ENCODE measurements at places on chromosomes 16 and 17.
A peak's percentile ranks its signal among the peaks of the same experiment; 100 is the strongest.

GRCh38 chr17:50270435-50271362, 3.6 kb upstream of the TMEM92 start:
- peak; percentile 50 for DNase-seq
- H3K27ac ChIP-seq, result peak overlapping the region; percentile 57
- H3K36me3 ChIP-seq, result no peaks in the 10 kb centered on the region
- H3K27me3 ChIP-seq, result no peaks in the 10 kb centered on the region

DNA sequence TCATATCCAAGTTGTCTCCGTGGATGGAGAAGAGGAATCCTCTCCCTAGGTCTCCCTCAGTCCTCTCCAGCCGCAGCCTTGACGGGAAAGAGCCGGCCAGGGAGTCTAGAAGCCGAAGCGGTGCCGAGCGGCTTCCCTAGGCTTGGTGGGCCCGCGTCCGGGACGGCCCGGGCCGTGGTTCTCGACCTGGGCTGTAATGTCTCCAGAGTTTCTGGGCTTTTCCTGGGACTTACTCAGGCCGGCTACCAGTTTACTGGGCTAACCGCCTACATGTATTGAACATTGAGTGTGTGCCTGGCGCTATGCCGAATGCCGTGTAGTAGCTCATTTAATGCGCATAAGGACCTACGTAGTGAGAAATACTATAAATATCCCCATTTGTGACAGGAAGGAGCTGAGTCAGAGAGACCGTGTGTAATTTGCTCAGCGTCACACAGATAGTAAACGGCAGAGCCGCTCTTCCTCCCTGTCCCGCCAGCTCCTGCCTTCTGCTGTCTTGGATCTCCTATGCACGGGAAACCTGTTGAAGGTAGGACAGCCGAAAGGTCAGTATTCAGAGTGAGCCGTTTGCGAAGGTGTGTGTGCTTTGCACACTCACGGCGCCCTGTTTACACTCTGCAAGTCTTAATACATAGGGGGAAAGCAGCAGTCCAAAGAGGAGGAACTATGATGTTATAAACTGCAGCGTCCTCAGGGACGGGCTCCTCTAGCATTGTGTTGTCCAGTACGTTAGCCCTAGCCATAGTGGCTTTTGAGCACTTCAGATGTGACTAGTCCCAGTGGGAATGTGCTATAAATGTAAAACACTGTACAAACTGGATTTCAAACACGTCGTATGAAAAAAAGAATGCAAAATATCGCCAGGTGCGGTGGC, 723 bp upstream of the SPAG5 start:
- H3K27me3 ChIP-seq, result no peaks in the 10 kb centered on the region
- DNase-seq, result no peak
- H3K4me3 ChIP-seq, result peak overlapping the region; percentile 65
- no peaks in the 10 kb centered on the region for H3K4me1 ChIP-seq

- peaks cover 10% of the 10 kb centered on the region for H3K4me1 ChIP-seq
- no peaks in the 10 kb centered on the region for H3K36me3 ChIP-seq
- no peaks in the 10 kb centered on the region for H3K27me3 ChIP-seq
Observed at GRCh38 chr17:55433029-55433628, 11.5 kb upstream of the MMD start.

DNA sequence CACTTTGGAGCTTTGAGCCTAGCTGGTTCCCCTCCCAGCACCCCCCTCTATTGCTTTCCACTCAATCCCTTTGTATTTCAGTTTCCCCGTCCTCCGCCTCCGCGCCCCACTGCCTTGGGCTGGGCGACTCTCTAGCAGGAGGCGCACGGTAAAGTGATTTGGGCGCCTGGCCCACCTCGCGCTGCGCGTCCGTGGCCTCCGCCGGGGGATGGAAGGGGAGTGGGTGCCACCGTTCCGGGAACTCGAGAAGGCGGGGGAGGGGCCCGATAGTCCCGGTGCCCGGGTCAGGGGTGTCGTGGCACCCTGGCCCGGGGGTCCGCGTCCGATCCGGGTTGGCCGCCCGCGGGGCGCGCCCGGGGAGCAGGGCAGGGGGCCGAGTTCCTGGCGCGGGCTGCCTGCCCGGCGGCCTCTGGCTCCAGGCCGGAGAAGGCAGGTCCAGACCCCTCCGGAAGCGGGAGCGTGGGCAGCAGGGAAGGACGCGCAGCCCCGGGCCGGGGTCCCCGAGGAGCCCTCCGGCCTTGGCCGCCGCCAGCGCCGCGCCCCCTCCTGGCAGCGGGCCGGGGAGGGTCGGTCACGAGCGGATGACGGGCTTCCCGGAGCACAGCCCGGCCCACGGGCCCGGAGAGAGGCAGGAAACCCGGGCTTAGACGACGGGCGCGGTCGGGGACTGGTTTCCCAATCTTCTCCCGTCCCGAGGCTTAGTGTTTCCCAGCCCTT, 15.8 kb downstream of the MEOX1 start:
- no peaks in the 10 kb centered on the region for H3K4me1 ChIP-seq
- H3K36me3 ChIP-seq, result no peaks in the 10 kb centered on the region
- H3K27me3 ChIP-seq, result no peaks in the 10 kb centered on the region
- peak overlapping the region; percentile 96 for H3K27ac ChIP-seq
- peak; percentile 65 for DNase-seq

- DNase-seq, result no peak
- no peaks in the 10 kb centered on the region for H3K4me1 ChIP-seq
- no peak overlapping the region for H3K27ac ChIP-seq
- no peaks in the 10 kb centered on the region for H3K27me3 ChIP-seq
Observed at GRCh38 chr16:47060596-47060995, 83.1 kb downstream of the NETO2 start.

DNA sequence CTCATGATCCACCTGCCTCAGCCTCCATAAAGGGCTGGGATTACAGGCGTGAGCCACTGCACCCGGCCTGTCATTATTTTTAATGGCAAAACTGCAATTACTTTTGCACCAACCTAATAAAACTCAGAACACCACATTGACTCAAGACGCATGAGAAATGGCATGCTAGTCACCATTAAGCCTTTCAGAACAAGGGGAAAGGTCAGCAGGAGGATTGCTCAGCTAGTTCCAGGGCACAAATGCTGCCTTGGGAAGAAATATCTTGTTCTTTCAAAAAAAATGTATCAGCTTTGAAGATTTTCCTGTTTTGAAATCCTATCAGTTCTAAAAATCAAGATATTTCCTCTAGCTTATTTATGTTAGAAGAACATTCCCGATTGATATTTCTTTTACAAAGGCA, 32.4 kb upstream of the CDYL2 start:
- H3K4me3 ChIP-seq, result no peak overlapping the region
- no peak for DNase-seq
- H3K36me3 ChIP-seq, result no peaks in the 10 kb centered on the region
- H3K27me3 ChIP-seq, result no peaks in the 10 kb centered on the region
- no peaks in the 10 kb centered on the region for H3K4me1 ChIP-seq

GRCh38 chr16:31262084-31262483, 2.3 kb downstream of the ITGAM start:
- H3K27ac ChIP-seq, result no peak overlapping the region
- no peaks in the 10 kb centered on the region for H3K4me1 ChIP-seq
- no peak for DNase-seq
- no peaks in the 10 kb centered on the region for H3K36me3 ChIP-seq

DNA sequence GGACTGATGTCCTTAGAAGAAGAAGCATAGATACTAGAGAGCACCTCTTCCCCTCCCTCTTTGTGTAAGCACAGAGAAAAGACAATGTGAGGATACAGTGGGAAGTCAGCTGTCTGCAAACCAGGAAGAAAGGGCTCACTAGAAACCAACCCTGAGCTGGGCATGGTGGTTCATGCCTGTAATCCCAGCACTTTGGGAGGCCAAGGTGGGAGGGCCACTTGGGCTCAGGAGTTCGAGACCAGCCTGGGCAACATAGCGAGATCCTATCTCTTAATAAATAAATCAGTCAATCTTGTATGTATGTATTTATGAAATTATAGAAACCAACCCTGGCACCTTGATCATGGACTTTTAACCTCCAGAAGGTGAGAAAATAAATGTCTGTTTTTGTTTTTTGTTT, 118.3 kb downstream of the NPIPB5 start:
- no peak overlapping the region for H3K27ac ChIP-seq
- no peak overlapping the region for H3K4me3 ChIP-seq
- no peaks in the 10 kb centered on the region for H3K27me3 ChIP-seq
- H3K4me1 ChIP-seq, result no peaks in the 10 kb centered on the region
- no peak for DNase-seq

GRCh38 chr16:58348986-58349385, 43.3 kb upstream of the GINS3 start:
- H3K4me3 ChIP-seq, result no peak overlapping the region
- H3K27ac ChIP-seq, result no peak overlapping the region
- no peaks in the 10 kb centered on the region for H3K36me3 ChIP-seq
- H3K4me1 ChIP-seq, result no peaks in the 10 kb centered on the region
- no peak for DNase-seq

DNA sequence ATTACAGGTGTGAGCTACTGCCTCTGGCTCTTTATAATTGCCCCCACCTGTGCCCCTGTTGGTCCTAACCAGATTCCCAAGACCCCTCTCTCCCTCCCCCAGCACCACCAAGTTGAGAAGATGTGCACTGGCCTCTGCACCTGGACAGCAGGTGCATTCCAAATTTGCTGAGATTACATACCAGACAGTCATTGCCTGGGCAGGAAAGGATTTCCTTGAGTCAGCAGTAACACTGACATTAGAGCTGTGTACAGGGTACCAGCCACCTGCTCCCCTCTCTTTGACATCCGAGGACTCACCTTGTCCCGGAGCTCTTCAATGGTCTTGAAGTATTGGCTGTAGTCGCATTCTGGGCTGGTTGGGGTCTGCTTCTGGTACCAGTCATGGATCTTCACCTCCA, 659 bp downstream of the KRT15 start:
- peak overlapping the region; percentile 60 for H3K4me3 ChIP-seq
- peaks cover 6% of the 10 kb centered on the region for H3K4me1 ChIP-seq
- no peaks in the 10 kb centered on the region for H3K27me3 ChIP-seq
- H3K27ac ChIP-seq, result peak overlapping the region; percentile 63
- no peaks in the 10 kb centered on the region for H3K36me3 ChIP-seq

DNA sequence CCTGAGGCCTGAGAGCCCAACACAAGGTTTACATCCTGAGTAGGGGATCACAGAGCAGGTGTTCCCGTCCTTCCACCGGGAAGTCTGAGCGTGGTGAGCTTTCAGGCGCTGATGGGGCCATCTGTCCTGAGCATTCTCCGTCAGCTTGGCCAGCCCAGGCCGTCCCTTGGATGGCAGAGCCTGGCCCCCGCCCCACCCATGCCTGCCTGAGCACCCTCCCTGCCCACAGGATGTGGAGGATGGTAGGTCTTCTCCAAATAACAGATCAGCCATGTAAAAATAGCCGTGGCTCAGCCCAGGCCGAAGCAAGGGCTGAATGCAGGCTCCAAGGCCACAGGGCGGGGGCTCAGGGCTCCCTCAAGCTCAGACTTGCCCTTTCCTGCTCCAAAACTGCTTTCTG, 20.2 kb downstream of the SPNS2 start:
- DNase-seq, result no peak
- no peaks in the 10 kb centered on the region for H3K27me3 ChIP-seq
- H3K27ac ChIP-seq, result peak overlapping the region; percentile 88
- no peaks in the 10 kb centered on the region for H3K4me1 ChIP-seq
- H3K36me3 ChIP-seq, result no peaks in the 10 kb centered on the region
- H3K4me3 ChIP-seq, result no peak overlapping the region

- no peaks in the 10 kb centered on the region for H3K36me3 ChIP-seq
- DNase-seq, result peak; percentile 19
- H3K27me3 ChIP-seq, result no peaks in the 10 kb centered on the region
- H3K27ac ChIP-seq, result peak overlapping the region; percentile 84
- H3K4me1 ChIP-seq, result no peaks in the 10 kb centered on the region
Observed at GRCh38 chr16:27096375-27096774, 29.6 kb downstream of the C16orf82 start.

DNA sequence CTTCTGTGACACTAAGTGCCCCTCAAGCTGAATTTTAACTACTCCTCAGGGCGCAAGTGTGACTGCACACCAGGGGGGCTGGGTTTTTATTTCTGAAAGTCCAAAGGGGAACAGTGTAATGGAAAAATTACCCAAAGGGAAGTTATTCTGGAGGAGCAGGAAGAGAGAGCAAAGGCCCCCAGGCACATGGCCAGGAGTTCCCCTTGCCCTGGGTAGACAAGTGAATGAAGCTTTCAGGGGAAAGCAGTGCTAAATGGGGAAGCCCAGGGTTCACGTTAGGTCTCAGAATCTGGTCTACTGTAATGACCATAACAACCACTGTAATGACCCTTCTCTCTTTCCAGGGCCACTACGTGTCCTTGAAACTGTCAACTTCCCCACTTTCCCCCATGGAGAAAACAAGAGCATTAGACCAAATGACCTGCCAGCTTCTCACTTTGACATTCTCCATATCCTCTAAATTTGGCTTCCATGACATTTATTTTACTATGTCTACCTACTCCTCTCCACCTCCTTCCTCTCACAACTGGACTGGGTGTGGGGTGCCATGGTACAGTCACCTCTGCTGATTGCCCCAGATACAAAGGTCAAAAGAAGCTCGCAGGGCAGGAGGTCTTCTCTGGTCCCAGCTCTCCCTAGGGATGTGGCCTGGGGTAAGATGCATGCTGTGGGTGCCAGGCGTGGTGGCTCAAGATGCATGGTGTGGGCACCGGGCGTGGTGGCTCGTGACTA, 34.1 kb upstream of the MMP2 start:
- no peaks in the 10 kb centered on the region for H3K36me3 ChIP-seq
- no peaks in the 10 kb centered on the region for H3K4me1 ChIP-seq
- H3K27me3 ChIP-seq, result no peaks in the 10 kb centered on the region
- H3K4me3 ChIP-seq, result no peak overlapping the region
- DNase-seq, result no peak
- H3K27ac ChIP-seq, result no peak overlapping the region

DNA sequence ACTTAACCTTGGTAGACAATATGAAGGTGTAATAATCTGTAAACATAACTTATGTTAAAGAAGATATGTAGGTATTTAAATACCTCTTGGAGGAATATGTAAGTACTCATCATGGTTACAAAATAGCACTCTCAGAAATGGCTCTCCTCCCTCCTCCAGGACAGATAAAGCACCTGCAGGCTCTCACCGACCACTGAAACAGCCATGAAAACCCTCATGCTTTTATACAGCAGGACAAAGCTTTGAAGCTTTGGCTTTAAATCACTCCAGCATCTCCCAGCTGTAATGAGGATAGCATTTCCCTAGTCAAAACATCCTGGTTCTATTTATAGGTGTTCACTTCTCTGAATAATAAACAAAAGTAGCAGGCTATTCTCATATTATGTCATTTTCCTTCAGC, 69.1 kb upstream of the PMFBP1 start:
- H3K27ac ChIP-seq, result no peak overlapping the region
- no peaks in the 10 kb centered on the region for H3K36me3 ChIP-seq
- H3K27me3 ChIP-seq, result no peaks in the 10 kb centered on the region
- no peaks in the 10 kb centered on the region for H3K4me1 ChIP-seq

- H3K4me3 ChIP-seq, result no peak overlapping the region
- DNase-seq, result no peak
- no peaks in the 10 kb centered on the region for H3K36me3 ChIP-seq
- H3K27me3 ChIP-seq, result no peaks in the 10 kb centered on the region
- no peak overlapping the region for H3K27ac ChIP-seq
Observed at GRCh38 chr16:56858374-56858773, 6.6 kb upstream of the SLC12A3 start.

DNA sequence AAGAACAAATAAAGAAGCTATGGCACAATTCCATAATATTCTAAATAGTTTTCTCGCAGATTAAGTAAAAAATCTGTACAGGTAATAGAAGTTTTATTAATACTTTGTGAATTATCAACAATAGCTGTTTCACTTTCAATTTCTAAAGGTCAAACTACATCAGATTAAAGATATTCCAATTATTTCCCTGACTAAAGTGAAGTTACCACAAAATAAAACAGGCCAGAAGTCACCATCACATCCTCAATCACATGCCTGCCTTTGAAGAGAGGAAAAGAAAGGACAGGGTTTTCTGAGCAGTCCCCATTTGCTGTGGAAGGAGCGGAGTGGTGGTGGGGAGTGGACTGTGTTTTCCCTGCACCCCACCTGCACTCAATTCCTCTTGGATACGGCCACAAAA, 11.1 kb downstream of the ITFG1 start:
- no peak overlapping the region for H3K27ac ChIP-seq
- no peaks in the 10 kb centered on the region for H3K4me1 ChIP-seq
- no peak overlapping the region for H3K4me3 ChIP-seq
- no peak for DNase-seq
